ENCODE measurements at places on chromosomes 3 and 15.

- no peak for DNase-seq
Measured at GRCh38 chr3:150210461-150211110, 197.5 kb upstream of the TSC22D2 start.

DNA sequence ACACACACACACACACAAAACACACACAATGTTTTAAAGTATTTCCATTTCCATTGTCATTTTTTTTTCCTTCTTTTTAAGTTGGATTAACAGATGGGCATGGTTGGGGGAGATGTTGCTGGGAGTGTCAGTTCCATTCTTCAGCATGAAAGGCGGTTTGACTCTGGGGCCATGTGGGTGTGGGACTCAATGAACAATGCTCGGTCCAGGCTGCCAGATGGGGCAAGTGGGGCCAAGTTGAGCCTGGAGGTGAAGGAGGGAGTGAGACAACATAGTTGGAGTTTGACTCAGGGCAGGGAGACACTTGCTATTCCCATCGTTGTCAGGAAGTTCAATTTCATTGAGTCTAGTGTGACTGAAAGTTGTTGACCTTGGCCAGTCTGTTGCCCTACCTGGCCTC is 125.3 kb downstream of the TLE3 start:
- no peak for DNase-seq

DNA sequence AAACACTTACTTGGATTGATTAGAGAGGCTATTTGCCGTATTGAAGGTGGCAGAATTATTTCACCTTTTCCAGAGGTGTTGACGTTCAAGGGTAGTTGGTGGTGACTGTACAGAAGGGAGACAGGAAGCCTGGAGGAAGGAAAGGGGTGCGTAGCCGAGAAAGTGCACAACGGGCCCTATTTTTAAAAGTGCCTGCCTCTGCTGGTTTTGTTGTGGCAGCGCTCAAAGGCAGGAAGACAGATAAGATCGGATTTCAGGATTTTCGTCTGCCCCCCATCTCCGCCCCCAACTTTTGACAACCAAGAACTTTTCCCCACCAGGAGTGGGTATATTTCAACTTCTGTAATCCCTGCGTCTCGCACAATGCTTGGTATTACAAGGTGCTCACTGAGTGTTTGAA is 38.5 kb downstream of the SMAD3 start:
- DNase-seq, result peak; percentile 76

GRCh38 chr3:105253225-105253624 is 113.5 kb upstream of the ALCAM start:
- DNase-seq, result no peak

GRCh38 chr3:113663324-113663750 is 33.1 kb downstream of the USF3 start:
- DNase-seq, result no peak

DNA sequence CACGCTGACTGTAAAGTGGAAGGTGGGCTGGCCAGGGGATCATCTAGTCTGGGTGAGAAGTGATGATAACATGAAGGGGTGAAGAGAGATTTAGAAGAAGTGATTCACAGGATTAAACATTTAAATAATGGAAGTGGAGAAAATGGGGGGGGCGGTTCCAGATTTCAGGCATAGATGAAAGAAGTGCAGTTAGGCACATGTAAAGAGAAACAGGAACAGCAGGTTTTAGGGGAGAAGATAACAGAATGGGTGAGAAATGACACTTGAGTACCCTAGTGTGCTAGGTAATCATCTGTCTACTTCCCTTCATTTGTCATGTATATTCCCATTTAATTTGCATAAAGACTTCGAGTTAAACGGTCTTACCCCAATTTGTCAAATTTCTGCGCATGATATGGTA is 15.3 kb downstream of the B3GNT5 start:
- DNase-seq, result no peak

DNA sequence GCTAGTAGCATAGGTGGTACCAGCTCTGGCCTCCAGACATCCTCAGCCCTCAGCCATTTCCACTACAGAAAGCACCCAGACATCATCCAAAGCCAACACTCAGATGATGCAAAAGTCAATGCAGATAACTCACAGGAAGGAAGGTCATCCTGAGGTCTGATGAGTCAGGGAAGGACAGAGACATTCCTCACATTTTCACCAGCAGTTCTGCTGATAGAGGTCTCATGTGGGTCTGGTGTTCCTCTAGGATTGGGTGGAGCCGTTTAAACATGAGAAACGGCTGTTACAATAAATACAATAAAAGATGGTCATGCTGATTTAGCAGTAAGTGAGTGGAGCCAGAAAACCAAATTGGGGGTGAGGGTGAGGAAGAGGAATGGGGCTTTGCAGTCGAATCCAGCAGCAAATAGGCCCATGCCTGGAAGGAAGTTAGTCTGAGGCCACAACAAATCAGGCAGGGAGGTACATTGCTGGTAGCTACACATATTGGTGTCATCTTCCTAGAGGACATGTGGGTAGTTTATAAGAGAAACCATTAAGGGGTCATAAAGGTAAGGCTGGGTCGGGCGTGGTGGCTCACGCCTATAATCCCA is 33.3 kb upstream of the FLNB start:
- DNase-seq, result no peak

- DNase-seq, result no peak
Measured at GRCh38 chr15:65300924-65301441, 3.5 kb upstream of the RNU5B-1 start.

DNA sequence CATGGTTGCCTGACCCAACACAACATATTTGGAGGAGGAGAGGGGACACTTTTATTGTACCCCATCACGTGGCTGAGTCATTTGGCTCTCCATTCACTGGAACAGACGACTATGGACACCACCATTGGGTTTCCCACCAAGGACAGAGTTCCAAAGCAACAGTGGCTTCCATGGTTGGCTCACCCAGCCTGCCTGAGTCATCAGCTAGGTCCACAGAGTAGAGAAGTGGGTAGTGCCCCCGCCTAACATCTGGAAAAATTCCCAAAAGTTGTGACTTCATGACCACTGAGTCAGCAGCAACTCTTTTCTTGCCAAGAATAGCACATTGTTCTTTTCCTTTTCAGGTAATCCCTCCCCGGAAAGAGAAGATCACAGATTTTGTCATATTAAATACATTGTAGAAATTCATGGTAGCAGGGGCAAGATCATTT is 3.0 kb upstream of the PPP1R2 start:
- no peak for DNase-seq

GRCh38 chr15:42138968-42139386 is 17.5 kb downstream of the PLA2G4F start:
- no peak for DNase-seq
